Motor neuron (in vitro differentiated cells): ENCODE measurements at places on chromosomes 3 and 15. TPM values are rescaled to one million over a fixed set of nuclear protein-coding genes. Genes with fewer than 3 reads are reported as not detected.

The SLC28A2 gene
- 0.45 and 1.3 TPM in 2 replicates for total RNA-seq

- ATAC-seq: no peak
Measured at GRCh38 chr3:8653800-8654408, 9.3 kb upstream of the SSUH2 start.

DNA sequence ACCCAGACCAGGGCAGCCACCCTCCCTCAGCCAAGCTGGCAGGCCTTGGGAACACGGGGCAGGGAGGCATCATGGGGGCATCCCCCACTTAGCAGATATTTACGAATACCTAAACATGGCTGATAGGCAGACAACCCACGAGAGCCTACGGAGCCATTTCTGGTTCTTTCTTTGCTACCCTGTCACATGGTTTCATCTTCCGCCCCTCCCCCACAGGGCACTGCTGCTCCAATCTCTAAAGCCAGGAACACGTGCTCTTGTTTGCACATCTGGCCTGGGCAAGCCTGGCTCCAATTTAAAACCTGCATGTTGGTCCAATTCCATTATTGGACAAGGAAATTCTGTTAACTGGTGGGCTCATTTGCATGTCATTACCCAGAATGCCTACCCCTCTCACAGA, 447.4 kb upstream of the NR2F2 start:
- no peak for ATAC-seq

The ATP6V1A gene
- 48.9 and 57.0 TPM in 2 replicates for total RNA-seq

GRCh38 chr15:91552555-91552954, 301.0 kb upstream of the SLCO3A1 start:
- ATAC-seq: no peak

The ARMC8 gene
- 30.9 and 42.6 TPM in 2 replicates for total RNA-seq

The ECE2 gene
- 0.73 and 1.0 TPM in 2 replicates for total RNA-seq

DNA sequence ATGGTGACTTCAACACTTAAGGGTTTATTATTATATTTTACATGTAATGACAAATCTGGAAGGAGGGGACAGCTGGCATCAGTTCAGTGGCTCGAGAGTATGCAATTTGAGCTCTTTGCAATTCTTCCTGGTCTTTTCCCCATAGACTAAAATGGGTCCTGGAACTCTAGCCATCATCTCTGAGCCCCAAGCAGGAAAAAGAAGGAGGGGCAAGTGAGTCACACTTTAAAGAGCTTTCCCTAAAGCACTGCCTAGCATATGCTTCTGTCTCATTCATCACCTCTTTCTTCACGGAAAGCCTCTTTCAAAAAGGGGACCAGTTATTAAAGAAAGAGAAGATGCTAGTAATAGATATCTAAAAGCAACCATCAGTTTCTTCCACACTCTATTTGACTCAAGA, 466.3 kb downstream of the ZIC1 start:
- peak; percentile 99 for ATAC-seq

The HACD2 gene
- 17.7 and 17.9 TPM in 2 replicates for total RNA-seq

The GPX1 gene
- 101 and 120 TPM in 2 replicates for total RNA-seq

The TMC3 gene
- total RNA-seq: 0.18 and 0.21 TPM in 2 replicates

DNA sequence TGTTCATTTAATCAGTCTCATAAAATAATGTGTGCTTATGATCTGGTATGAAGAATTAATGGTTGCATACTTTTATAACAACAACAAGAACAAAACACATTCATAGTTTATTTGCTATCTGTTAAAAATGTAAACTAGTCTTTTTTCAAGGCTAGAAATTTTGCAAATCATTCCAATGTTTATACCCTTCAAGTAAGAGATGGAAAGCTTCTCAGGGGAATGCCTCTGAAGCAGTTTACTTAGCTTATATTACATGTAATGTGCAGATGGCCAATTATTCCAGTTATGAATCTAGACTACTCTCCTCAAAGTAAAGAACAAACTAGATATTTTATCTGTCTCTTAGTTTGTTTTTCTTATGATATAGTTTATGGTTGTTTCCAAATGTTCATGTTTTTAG, 575.4 kb downstream of the NAALADL2 start:
- ATAC-seq: no peak

The STX19 gene
- 0.66 and 0.87 TPM in 2 replicates for total RNA-seq

- ATAC-seq: no peak
Measured at GRCh38 chr3:188053036-188053340, 101.0 kb upstream of the LPP start.

The CD276 gene
- total RNA-seq: 46.5 TPM in 2 replicates

- ATAC-seq: no peak
Measured at GRCh38 chr3:55205990-55206389, 278.1 kb upstream of the LRTM1 start.

DNA sequence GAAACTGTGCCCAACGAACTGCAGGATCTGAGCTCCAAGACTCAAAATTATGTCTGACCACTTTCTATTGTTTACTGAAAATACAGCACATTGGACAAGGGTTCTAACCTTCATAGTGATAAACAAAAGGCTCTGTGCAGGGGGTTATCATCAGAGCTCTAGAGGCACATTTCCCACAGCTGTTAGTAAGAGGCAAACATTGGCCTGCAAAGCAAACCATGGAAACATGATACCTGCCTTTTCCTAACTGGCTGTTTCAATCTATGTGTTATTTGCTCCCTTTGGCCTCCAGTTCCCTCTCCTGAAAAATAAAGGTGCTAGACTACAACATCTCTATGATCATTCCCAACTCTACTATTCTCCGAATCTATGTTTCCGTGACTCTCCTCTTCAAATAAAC, 159.7 kb upstream of the ARHGEF26 start:
- no peak for ATAC-seq

- no peak for ATAC-seq
Measured at GRCh38 chr15:60396100-60396499, 1.7 kb downstream of the ANXA2 start.

GRCh38 chr3:188888321-188889053, 283.3 kb upstream of the TPRG1 start:
- ATAC-seq: no peak

DNA sequence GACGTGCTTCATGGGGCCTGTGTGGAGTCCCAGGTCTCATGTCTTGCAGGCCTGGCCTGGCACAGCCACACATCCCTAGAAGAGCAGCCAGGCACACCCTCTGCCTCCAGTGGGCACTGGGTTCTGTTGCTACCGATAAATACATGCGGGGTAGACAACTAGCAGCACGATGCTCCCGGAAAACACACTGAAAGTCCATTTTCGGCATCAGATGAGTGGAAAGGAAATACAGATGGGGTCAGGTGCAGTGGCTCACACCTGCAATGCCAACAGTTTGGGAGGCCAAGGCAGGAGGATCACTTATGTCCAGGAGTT, 165.1 kb downstream of the NSMCE3 start:
- no peak for ATAC-seq

The ERICH6 gene
- 0.22 and 0.25 TPM in 2 replicates for total RNA-seq

DNA sequence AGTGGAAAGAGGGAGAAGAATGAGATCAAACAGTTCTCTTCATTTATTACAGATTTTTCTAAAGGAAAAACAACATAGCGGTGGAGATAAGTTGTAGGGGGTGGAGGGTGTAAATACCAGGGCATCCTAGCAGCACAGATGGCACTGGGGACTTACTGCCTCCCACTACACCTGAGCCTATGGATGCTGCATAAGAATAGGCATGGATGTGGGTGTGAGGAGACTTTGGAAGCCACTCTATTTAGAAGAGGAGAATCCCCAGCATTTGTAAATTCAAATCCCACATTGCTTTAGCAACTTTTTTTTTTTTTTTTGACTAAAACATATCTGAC, 27.4 kb upstream of the IL1RAP start:
- no peak for ATAC-seq

The C3orf20 gene
- total RNA-seq: 0.35 TPM in 1 of 2 replicates, not detected in the other

The ATP2C1 gene
- 50.8 and 58.2 TPM in 2 replicates for total RNA-seq

- no peak for ATAC-seq
Measured at GRCh38 chr3:176351408-176351807, 845.9 kb downstream of the TBL1XR1 start.

- ATAC-seq: no peak
Measured at GRCh38 chr3:49352890-49353421, 5.2 kb downstream of the GPX1 start.

- ATAC-seq: no peak
Measured at GRCh38 chr3:52534281-52535183, 875 bp upstream of the NT5DC2 start.

The PLA2G4B gene
- total RNA-seq: 1.5 and 2.3 TPM in 2 replicates

The LDHAL6B gene
- total RNA-seq: 0.30 TPM in 1 of 2 replicates, not detected in the other

The C3orf62 gene
- 3.5 and 5.9 TPM in 2 replicates for total RNA-seq

- ATAC-seq: peak; percentile 50
Measured at GRCh38 chr15:60787837-60788691, 309.1 kb upstream of the ICE2 start.

- no peak for ATAC-seq
Measured at GRCh38 chr3:67686069-67686468, 31.7 kb upstream of the SUCLG2 start.

The GADL1 gene
- 0.39 and 0.81 TPM in 2 replicates for total RNA-seq
